ENCODE measurements at places on chromosomes 5 and 9. TPM values are rescaled to one million over a fixed set of nuclear protein-coding genes. Genes with fewer than 3 reads are reported as not detected.

DNA sequence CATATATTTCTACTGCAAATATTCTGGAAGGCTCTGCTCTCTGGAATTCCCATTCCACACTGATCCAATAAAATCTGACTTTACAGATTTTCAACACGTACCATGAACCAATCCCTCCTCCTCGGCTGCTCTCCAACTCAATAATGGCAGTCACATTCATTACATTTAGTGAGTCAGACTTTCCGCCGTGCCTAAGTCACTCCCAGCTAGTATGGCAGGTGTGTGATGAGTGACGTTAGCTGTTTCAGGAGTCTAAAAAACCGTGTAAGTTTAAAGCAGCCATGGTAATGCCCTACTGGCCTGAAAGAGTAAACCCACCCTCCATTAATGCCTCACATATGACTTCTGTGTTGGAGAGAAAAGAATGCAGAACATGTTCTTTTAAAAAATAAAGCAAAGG lies 3.3 kb downstream of the FBN2 start:
- peaks cover 45% of the 10 kb centered on the region for H3K27me3 ChIP-seq
- no peak for ATAC-seq
- no peak overlapping the region for H3K27ac ChIP-seq
- H3K36me3 ChIP-seq: no peaks in the 10 kb centered on the region

- no peak overlapping the region for H3K4me3 ChIP-seq
- no peak overlapping the region for H3K27ac ChIP-seq
- no peaks in the 10 kb centered on the region for H3K36me3 ChIP-seq
- no peaks in the 10 kb centered on the region for H3K27me3 ChIP-seq
- ATAC-seq: no peak
- no peaks in the 10 kb centered on the region for H3K4me1 ChIP-seq
Measured at GRCh38 chr5:155522540-155522939, 509.0 kb downstream of the KIF4B start.

ADRB2 gene
- total RNA-seq: 5.2 TPM

CDX1 gene
- total RNA-seq: not detected

APBA1 gene
- total RNA-seq: 4.7 TPM

- H3K4me3 ChIP-seq: peak overlapping the region; percentile 79
- no peaks in the 10 kb centered on the region for H3K36me3 ChIP-seq
- H3K27me3 ChIP-seq: no peaks in the 10 kb centered on the region
Measured at GRCh38 chr5:88881571-88881971, 1.4 kb downstream of the MEF2C start.

FBN2 gene
- total RNA-seq: 5.3 TPM

DNA sequence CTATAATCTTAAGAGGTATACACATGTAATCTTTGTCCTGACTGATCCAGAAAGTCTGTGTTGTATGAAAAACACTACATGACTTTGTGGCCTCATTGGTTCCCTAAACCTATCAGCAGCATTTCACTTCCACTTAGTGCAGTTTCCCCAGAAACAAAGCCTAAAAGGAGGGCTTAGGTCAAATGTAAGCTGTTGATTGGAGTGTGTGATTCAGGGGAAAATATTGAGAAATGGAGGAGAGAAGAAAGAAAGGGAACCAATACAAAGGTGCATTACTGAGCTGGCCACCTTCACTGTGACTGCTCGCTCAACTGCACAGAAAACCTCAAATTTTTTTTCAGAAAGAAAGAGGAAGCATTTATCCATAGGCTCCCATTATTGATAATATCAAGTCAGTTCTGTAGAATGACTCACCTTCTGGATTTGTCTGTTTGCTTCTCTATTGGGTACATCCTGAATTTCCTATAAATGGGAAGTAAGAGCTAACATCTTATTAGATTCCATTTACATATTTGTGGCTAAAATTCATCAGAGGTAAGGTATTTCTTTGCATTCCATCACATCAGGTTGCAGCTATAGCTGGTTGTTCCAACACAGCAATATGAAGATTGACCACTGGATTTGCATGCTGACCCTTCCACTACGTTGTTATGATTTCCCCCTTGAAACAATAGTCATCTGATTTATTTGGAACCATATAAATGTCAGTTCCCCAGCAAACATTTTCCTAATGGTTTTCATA lies 10.3 kb upstream of the FST start:
- no peaks in the 10 kb centered on the region for H3K36me3 ChIP-seq
- ATAC-seq: no peak

- H3K27me3 ChIP-seq: no peaks in the 10 kb centered on the region
- H3K4me3 ChIP-seq: no peak overlapping the region
- no peak for ATAC-seq
- peaks cover 87% of the 10 kb centered on the region for H3K36me3 ChIP-seq
- H3K4me1 ChIP-seq: peaks cover 8% of the 10 kb centered on the region
- no peak overlapping the region for H3K27ac ChIP-seq
Measured at GRCh38 chr9:109087795-109088194, 32.0 kb downstream of the TMEM245 start.

DNA sequence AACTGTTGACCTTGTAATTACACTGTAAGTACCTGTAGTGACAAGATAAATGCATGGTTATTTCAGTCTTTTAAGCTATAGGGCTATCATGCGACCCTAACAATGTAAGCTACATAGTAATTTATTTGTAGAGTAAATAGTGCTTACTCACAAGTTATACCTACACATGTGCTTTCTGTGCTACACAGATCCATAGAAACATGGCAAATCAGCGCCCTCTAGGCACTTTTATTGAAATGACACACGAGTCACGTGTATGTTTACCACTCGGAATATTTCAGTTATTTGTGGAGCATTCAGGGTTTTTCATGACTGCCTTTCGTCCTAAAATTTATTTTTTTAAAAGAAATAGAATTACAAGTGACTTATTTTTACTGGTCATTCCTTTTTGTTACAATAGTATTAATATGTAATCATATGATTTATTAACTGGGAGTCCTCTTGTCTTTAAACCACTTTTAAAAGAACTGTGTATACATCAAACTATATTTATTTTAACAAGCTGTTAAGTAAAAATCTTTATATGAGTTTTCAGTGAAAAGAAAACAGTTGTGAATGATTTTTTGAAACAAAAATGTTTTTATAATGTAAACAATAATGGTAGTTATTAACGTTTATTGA lies 1242.3 kb upstream of the WWC1 start:
- H3K4me1 ChIP-seq: no peaks in the 10 kb centered on the region
- H3K27me3 ChIP-seq: no peaks in the 10 kb centered on the region
- no peak overlapping the region for H3K27ac ChIP-seq
- H3K36me3 ChIP-seq: no peaks in the 10 kb centered on the region
- no peak overlapping the region for H3K4me3 ChIP-seq

DNA sequence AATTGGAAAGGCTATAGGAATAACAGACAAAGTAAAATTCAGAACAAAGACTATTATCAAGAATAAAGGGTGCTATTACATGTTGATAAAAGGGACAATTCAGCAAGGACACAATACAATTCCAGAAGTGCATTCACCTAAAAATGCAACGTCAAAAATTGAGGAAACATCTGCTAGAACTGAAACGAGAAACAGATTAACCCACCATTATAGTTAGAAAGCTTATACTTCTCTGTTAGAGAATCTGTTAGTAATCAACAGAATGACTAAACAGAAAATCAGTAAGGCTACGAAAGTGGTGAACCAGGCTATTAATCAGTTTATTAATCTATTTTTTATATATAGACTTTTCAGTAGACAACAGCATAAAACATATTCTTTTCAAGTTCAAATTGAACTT lies 14.8 kb downstream of the FCN1 start:
- H3K27me3 ChIP-seq: peaks cover 5% of the 10 kb centered on the region
- no peaks in the 10 kb centered on the region for H3K36me3 ChIP-seq

SPINK13 gene
- total RNA-seq: not detected

All from gastroesophageal sphincter (tissue), 4 donors.